DMS53 (cell line): ENCODE measurements at places on chromosomes 11 and 22.

- peak; percentile 78 for DNase-seq
Observed at GRCh38 chr11:134224710-134225664, 516 bp downstream of the VPS26B start.

DNA sequence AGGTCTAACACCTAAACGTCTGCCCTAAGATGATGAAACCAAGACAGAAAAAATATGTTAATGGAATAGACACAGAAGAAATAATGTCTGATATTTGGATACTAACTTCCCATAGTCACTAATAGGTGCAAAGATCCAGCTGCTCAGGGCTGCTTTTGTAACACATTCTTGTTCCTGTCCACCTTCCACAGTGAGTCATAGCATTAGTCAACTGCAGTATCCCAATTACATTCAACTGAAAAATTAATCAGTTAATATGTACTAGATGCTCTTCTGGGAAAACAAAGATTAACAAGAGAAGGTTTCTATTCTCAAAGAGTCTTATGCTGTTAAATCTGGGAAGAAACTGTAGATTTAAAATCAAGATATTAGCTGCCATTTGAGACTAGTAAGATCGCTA is 47.6 kb downstream of the HEPHL1 start:
- no peak for DNase-seq

DNA sequence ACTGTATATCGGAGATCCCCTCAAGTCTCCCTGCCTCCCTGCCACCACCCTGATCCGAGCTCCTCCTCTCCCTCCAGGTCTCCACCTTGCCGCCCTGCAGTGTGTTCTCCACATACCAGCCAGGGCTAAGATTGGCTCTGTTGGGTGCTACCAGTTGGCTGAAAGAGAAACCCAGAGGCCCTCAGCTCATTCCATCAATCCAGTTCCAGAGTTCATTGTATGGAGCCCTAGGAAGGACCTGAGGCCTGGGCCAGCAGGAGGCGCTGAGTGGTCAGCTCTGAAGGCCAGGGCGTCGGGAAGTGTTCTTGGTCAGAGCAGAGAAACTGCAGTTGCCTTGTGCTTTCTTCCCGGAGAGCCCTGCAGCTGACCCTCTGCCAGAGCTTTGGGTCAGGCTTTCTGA is 2.2 kb upstream of the TOP3B start:
- peak; percentile 6 for DNase-seq

- no peak for DNase-seq
Observed at GRCh38 chr11:121449626-121450025, 2.5 kb upstream of the SORL1 start.

GRCh38 chr11:105856954-105857353 is 165.1 kb downstream of the MSANTD4 start:
- DNase-seq: no peak

DNA sequence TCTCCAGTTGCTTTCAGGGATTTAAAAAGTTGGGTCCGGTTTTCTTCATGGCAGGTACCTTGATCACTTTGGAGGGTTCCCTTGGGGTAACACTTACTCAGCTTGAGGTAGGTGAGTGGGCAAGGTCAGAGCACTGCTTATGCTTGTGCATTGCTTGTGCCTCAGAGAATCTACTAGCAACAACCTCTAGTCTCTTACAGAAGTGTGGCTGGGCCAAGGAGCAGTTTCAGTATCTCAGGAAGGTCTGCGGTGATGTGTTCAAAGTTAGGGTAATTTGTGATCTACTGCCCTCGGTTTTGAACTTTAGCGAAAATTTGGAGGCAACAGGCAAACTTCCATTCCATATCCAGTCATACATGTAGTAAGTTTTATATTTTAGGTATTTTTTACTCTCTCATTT is 62.8 kb downstream of the NCAM1 start:
- no peak for DNase-seq

DNA sequence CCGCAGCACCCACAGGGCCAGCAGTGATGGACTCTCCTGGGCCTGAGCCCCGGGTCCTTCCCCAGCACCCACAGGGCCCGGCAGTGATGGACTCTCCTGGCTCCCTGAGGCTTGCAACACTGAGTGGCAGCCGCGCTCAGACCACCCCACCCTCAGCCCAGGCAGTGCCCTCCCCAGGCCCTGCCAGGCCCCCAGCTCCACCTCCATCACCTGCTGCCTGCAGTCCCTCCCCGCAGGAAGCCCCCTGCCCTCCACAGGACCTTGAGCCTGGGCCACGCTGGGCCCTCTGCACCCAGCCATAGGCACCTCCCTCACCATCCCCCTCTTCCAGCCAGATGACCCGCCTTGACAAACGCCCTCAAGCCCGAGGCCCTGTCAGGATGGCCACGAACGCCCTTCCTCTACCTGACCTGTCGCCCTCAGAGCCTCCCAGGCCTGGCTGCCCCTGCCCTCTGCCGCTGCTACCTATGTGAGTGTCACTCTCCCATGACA is 11.4 kb downstream of the ALG12 start:
- no peak for DNase-seq

DNA sequence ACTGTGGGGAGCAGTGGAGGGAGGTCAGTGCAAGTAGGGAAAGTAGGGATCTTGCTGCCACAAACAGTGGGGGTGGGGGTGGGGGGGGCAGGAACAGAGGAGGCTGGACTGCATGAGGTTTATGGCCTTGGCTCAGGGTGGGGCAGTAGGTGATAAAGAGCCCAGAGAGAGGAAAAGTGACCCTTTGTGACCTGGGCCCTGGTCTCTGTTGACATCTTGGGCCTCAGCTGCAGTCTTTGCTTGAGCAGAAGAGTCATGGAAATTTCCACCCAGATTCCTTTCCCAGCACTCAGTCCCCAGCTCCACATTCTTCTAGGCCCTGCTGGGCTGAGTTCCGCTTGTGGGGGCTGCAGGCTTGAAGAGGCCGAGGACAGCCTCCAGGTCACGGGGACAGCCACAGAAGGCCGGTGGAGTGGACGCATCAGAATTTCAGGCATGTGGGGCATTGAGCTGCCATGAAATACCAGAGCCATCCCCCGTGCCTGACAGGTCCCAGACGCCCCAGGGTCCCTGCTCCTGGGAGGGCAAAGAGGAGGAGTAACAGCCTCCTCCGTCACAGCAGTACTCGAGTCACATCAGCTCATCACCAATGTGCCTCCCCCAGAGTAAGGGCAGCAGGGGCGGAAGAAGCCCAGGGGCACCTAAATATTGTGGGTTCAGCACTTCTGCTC is 9.7 kb upstream of the MALAT1 start:
- no peak for DNase-seq

DNA sequence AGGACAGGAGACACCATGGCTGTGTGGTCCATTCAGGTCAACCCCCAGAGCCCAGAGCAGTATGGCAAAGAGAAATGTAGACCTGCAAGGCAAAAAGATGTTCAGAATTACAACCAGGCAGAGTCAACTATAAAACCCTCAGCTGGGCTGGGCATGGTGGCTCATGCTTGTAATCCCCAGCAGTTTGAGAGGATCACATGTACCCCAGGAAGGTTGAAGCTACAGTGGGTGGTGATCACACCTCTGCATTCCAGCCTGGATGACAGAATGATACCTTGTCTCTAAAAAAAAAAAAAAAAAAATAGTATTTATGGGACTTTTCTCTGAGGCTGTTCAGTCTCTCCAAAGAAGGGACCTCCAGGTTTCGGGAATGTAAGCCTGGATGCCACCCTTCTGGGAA is 18.4 kb upstream of the LDHA start:
- DNase-seq: no peak

GRCh38 chr11:131894615-131895544 is 524.5 kb downstream of the NTM start:
- no peak for DNase-seq

DNA sequence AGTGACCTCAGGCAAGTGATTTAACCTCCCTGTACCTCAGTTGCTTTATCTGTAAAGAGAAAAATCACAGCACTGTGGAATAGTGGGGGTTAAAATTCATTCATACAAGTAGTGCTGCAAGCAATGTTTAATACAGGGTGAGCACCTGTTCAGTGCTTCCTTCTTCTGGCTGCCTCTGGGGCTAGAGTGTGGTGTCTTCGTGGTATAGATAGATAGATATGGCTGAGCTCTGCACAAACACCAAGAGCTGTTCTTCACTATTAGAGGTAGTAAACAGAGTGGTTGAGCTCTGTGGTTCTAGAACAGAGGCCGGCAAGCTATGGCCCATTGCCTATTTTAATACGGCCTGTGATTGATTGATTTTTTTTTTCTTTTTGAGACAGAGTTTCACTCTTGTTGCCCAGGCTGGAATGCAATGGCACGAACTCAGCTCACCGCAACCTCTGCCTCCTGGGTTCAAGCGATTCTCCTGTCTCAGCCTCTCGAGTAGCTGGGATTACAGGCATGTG is 32.9 kb downstream of the LIMK2 start:
- DNase-seq: no peak

GRCh38 chr11:8732324-8732670 is 49.7 kb downstream of the RPL27A start:
- no peak for DNase-seq

DNA sequence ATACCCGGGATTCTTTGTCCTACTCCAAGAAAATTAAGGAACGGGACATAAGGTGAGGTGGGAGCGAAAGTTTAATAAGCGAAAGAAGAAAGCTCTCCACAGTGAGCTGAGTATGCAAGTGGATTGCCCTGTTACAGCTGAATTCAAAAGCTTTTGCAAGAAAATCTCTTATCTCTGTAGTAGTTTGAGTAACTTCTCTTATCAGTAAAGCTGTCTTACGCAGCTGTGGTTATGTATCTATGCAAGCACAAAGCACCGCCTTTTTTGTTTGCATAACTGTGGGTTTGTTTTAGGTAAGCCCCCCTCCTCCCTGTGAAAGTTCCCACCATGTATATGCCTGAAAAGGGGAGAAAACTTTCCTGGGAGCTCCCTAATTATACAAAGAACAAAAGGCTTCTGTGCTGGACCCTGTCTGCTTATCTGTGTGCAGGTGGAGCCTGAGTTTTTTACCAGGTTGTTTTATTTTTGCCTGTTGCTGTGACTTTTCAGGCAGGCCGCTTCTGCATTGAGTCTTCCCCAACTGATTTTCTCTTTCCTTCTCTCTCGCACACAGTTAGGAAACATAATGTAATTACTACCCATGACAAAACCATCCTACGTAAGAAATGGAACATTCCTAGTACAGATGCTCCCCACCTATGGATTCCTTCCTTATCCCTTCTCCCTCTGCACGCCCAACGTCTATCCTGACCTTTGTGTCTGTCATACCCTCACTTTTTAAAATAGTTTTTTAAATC is 837 bp upstream of the PLAAT5 start:
- no peak for DNase-seq

DNA sequence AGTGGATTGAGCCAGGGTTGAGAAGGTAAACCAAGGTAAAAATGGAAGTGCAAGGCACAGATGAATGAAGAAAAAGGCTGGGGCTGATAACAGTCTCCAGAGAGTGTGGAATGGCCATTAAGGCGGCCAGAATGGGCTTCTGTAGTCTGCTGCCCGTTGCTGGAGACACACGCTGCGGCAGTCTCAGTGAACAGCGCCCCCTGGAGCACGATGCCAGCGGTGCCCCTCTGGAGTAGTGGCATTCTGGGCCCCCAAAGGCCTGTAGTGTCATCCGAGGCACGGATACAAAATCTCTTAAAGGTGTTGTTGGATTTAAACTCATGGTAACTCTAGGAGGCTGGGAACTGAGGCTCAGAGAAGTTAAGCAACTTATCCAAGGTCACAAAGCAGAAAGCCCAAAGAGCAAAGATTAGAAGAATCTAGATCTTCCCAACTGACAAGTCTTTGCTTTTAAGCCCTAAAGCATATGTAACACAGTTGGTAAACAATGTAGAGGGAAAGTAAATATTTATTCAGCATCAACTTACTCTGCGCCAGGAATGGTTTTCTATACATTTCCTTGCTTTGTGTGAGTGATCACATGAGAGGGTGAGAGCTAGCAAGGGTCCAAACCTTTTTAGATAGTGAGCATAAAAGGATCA is 18.2 kb downstream of the KCNJ1 start:
- DNase-seq: peak; percentile 79

DNA sequence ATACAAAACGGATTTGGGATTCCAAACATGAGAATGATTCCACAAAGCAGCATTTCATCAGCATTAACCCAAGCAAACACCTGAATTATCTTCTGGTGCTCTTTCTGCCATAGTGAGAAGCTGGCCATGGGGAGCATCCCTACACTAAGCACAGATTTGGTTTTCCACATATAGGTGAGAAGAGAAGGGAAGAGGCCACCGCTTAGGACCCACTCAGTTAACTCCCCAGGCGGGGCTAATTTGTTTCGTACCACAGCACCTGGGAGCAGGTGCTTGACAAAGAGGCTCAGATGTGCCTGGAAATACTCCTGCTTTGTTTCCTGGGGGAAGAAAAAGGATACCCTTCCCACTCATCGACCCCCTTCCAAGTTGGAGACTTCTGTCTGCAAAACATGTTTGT is 64.2 kb downstream of the RAB30 start:
- peak; percentile 68 for DNase-seq

DNA sequence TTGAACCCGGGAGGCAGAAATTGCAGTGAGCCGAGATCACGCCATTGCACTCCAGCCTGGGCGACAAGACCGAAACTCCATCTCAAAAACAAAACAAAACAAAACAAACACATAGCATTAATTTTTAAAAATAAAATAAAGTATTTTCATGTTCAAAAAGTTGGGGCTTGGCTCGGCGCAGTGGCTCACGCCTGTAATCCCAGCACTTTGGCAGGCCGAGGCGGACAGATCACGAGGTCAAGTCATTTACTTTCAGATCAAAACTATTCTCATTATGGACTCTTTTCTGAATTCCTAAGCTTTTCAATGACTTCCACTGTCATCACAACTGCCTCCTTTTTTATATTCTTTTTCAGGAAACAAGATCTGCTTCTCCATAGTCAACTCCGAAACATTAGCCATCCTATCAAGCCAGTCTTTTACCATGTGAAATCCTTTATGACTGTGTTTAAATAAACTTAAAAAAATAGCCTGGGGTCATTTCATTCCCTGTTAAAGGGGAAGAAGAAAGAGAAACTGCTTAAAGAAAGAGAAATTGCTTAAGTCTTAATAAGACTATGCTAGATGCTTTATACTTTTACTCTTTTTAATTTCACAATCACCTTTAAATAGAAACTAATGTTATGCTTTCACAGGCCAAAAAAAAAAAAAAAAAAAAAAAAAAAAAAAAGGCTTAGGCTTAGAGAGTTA is 13.1 kb upstream of the CHRNA10 start:
- DNase-seq: no peak

DNA sequence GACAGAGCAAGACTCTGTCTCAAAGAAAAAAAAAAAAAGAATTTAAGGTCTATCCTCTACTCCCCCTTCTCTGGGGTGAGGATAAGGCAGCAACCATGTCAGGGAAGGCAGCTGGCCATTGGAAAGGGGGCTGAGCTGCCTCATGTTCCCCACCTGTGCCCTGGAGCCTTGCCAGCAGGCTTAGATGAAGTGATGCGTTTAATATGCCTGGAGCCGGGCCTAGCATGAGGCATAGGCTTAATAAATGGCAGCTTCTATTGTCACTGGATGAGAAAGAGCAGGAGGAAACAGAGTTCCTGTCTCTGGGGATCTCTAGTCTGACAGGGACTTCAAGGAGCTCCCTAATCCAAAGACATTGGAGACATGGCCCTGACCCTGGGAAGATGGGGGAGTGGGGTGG is 3.2 kb upstream of the KCNE3 start:
- no peak for DNase-seq

DNA sequence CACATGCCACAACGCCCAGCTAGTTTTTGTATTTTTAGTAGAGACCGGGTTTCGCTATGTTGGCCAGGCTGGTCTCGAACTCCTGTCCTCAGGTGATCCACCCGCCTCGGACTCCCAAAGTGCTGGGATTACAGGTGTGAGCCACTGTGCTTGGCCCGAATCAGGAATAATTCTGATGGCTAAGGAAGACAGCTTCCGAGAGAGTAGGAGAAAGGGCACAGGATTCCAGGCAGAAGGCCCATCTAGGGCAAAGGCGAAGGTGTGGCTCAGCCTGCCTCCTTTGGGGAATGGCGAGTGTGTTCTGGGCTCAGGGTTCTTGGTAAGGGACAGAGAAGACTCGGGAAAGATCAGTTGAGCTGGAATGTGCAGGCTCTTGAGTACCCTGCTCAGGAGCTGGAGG is 1.6 kb upstream of the SYCE3 start:
- no peak for DNase-seq
